Activated CD8-positive, alpha-beta T cell treated with anti-CD3 and anti-CD28 coated beads for 36 hours (primary cell): ENCODE measurements at places on chromosomes 2 and 18. TPM values are rescaled to one million over a fixed set of nuclear protein-coding genes. Genes with fewer than 3 reads are reported as not detected.

DNA sequence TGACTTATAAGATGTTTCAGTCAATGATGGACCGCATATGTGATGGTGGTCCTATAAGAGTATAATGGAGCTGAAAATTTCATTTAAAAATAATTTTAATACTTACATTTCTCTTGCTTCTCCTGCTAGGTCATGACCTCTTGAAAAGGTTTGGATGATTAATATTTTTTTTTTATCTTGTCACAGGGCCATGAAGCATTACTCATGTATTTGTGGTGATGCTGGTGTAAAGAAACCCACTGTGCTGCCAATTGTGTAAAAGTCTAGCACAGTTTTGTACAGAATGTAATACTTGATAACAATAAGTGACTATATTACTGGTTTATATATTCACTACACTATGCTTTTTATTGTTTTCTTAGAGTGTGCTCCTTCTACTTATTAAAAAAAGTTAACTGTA, 124.2 kb upstream of the CELF4 start:
- H3K27ac ChIP-seq = no peak overlapping the region
- no peak for DNase-seq
- H3K4me1 ChIP-seq = no peaks in the 10 kb centered on the region
- no peaks in the 10 kb centered on the region for H3K27me3 ChIP-seq

- no peak overlapping the region for H3K27ac ChIP-seq
- peaks cover 24% of the 10 kb centered on the region for H3K4me1 ChIP-seq
- no peak overlapping the region for H3K4me3 ChIP-seq
- DNase-seq = no peak
These were observed 16.5 kb upstream of the CERS6 start for GRCh38 chr2:168439536-168439935.

GRCh38 chr2:12613137-12613835, 103.5 kb upstream of the TRIB2 start:
- H3K27me3 ChIP-seq = no peaks in the 10 kb centered on the region
- peaks cover 15% of the 10 kb centered on the region for H3K4me1 ChIP-seq
- no peak overlapping the region for H3K4me3 ChIP-seq
- H3K36me3 ChIP-seq = no peaks in the 10 kb centered on the region
- no peak overlapping the region for H3K27ac ChIP-seq
- DNase-seq = no peak

- no peaks in the 10 kb centered on the region for H3K36me3 ChIP-seq
- H3K4me1 ChIP-seq = no peaks in the 10 kb centered on the region
- H3K4me3 ChIP-seq = no peak overlapping the region
- H3K27me3 ChIP-seq = peaks cover 2% of the 10 kb centered on the region
- H3K27ac ChIP-seq = no peak overlapping the region
- DNase-seq = no peak
These were observed 43.0 kb upstream of the ACKR3 start for GRCh38 chr2:236526455-236527158.

GRCh38 chr2:148058641-148059040, 37.8 kb downstream of the MBD5 start:
- peaks cover 2% of the 10 kb centered on the region for H3K4me1 ChIP-seq
- H3K4me3 ChIP-seq = no peak overlapping the region
- H3K27ac ChIP-seq = no peak overlapping the region
- no peaks in the 10 kb centered on the region for H3K27me3 ChIP-seq
- H3K36me3 ChIP-seq = peaks cover 5% of the 10 kb centered on the region

DNA sequence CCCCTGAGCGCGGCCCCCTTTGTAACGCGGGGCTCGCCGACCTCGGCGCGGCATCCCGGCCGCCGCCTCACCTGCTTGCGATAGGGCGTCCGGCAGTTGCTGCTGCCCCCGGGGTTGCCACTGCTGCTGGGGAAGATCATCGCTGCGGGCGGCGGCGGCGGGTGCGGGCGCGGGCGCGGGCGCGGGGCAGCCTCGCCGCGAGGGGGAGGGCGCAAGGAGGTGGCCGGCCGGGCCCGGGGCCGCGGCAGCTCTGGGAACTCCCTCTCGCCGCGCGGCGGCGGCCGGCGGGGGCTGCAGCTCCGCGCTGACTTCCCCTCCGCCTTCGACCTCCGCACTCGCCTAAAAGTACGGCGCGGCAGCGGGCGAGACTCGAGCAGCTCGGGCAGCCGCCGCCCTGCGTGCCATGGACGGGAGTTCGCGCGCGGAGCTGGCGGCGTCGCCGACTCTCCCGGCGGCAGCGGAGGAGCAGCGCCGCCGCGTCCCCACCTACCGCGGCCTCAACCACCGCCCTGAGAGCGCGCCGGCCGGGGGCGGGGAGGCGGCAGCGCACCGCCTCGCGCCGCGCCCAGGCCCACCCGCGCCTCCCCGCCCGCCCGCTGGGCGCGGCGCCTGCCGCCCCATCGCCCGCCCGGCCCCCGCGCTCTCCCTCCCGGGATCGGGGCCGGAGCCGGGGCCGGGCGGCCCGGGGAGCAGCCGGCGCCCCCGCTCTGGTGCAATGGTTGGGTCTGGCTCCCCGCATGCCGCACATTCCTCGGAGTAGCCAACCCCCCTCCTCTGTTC, 86.0 kb downstream of the RBMS1 start:
- peak; percentile 59 for DNase-seq
- H3K27ac ChIP-seq = peak overlapping the region; percentile 92
- peaks cover 1% of the 10 kb centered on the region for H3K36me3 ChIP-seq
- H3K4me1 ChIP-seq = peaks cover 72% of the 10 kb centered on the region
- H3K27me3 ChIP-seq = no peaks in the 10 kb centered on the region
- H3K4me3 ChIP-seq = peak overlapping the region; percentile 95

- H3K4me3 ChIP-seq = no peak overlapping the region
- no peaks in the 10 kb centered on the region for H3K27me3 ChIP-seq
- H3K27ac ChIP-seq = no peak overlapping the region
- H3K4me1 ChIP-seq = no peaks in the 10 kb centered on the region
These were observed 288.2 kb downstream of the IKZF2 start for GRCh38 chr2:212863185-212863588.

DNA sequence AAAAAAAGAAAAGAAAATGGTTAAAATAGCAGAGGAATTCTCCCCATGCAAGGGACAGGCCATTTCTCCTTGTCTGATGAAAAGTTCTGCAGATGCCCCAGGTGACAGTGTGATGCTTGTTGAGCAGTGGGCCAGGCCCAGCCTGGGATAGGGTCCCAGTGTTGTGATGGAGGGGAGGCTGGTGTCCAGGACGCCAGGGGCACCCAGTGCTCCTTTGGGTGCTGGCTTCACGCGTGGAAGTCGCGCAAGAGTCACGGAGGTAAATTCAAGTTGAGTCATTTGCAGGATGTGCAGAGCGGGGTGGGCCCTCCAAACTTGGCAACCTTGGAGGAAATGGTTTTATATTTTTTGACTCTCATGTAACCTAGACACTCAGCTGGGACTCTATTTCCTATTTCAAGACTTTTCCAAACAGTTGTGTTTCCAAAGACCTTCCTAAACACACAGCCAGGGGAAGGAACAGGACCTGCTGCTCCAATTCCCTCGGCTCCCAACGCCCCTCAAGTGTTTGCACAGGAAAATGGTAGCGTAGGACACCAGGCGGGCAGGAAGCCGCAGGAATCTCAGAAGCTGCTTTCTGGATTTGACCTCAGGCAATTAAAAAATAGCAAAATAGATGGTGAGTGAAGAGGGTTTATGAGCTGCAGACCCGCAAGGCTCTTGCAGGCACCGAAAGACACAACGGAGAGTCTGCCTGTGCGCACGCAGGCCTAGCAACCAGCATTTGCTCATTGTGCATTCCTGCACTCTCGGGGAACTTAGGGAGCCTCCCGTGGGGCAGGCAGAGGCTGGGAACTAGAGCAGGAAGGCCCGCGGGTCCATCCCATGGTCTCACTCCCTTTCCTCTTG, 107.1 kb upstream of the ODC1 start:
- H3K27ac ChIP-seq = no peak overlapping the region
- no peak overlapping the region for H3K4me3 ChIP-seq
- H3K4me1 ChIP-seq = no peaks in the 10 kb centered on the region
- no peak for DNase-seq

- H3K27me3 ChIP-seq = no peaks in the 10 kb centered on the region
- no peak for DNase-seq
- no peak overlapping the region for H3K27ac ChIP-seq
These were observed 224.9 kb downstream of the ASXL3 start for GRCh38 chr18:33802955-33803354.

- peaks cover 4% of the 10 kb centered on the region for H3K27me3 ChIP-seq
- H3K4me1 ChIP-seq = peaks cover 43% of the 10 kb centered on the region
- H3K36me3 ChIP-seq = no peaks in the 10 kb centered on the region
These were observed 18.4 kb downstream of the SH3RF3 start for GRCh38 chr2:109147405-109147804.

GRCh38 chr2:98730053-98730706, 752 bp downstream of the MGAT4A start:
- H3K4me1 ChIP-seq = peaks cover 57% of the 10 kb centered on the region
- H3K27me3 ChIP-seq = no peaks in the 10 kb centered on the region
- peak overlapping the region; percentile 84 for H3K27ac ChIP-seq

GRCh38 chr2:102592601-102593000, 26.8 kb upstream of the SLC9A2 start:
- H3K36me3 ChIP-seq = no peaks in the 10 kb centered on the region
- peak; percentile 42 for DNase-seq
- peaks cover 15% of the 10 kb centered on the region for H3K27me3 ChIP-seq
- H3K27ac ChIP-seq = no peak overlapping the region

- no peaks in the 10 kb centered on the region for H3K36me3 ChIP-seq
- H3K27me3 ChIP-seq = peaks cover 1% of the 10 kb centered on the region
- no peak overlapping the region for H3K4me3 ChIP-seq
- H3K27ac ChIP-seq = no peak overlapping the region
- no peak for DNase-seq
- no peaks in the 10 kb centered on the region for H3K4me1 ChIP-seq
These were observed 255.4 kb downstream of the TDRD15 start for GRCh38 chr2:21379140-21379539.

DNA sequence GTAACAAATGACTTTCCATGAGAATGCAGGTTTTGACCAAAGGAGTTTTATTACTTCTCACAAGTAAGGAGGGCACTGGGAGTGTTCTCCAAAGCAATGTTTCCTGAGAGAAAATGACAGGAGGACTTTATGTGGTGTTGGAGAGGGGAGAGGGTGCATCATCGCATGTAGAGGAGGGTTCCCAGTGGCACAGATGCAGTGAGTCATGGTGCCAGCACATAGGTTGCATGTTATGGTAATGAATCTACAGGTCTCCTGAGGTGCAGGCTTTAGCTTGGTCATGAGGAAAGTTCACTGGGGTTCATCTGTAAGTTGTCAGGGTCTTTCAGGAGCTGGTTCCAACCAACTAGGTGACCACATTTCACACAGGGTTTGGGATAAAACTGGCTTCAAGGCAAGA, 30.4 kb downstream of the NAT8 start:
- H3K4me3 ChIP-seq = no peak overlapping the region
- no peak for DNase-seq
- H3K27ac ChIP-seq = no peak overlapping the region
- peaks cover 11% of the 10 kb centered on the region for H3K36me3 ChIP-seq
- H3K27me3 ChIP-seq = no peaks in the 10 kb centered on the region

TYMS gene
- 324 TPM for total RNA-seq

KLHL29 gene
- total RNA-seq = 1.2 TPM

LYG2 gene
- total RNA-seq = not detected

KCNJ3 gene
- not detected for total RNA-seq

SCN7A gene
- total RNA-seq = not detected

PREPL gene
- total RNA-seq = 25.2 TPM

SPC25 gene
- 32.0 TPM for total RNA-seq
